Esophagus squamous epithelium (tissue), 5 donors: ENCODE measurements at places on chromosomes 7 and 10.

DNA sequence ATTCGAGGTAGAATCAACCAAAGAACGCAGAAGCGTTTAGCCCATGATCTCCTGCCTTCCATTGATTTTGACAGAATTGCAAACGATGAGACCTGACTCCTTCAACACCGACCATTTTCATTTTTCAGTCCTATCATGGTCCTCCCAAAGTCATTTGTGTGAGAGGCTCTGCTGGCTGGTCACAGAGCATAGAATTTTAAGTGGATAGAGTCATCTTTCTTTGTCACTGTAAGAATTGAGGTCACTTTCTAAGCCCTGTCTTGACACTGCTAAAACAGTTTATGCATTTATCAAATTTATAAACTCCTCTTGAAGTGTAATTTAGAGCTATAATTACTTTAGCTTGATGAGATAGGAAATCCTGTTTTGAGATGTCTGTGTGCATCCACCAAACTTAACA lies 72.0 kb downstream of the UBE3C start:
- H3K27ac ChIP-seq, result no peak overlapping the region
- no peaks in the 10 kb centered on the region for H3K27me3 ChIP-seq
- no peak overlapping the region for H3K4me3 ChIP-seq
- DNase-seq, result no peak

GRCh38 chr10:46234431-46235060 lies 52.3 kb upstream of the ANTXRL start:
- H3K27me3 ChIP-seq, result no peaks in the 10 kb centered on the region
- no peak overlapping the region for H3K27ac ChIP-seq
- no peak overlapping the region for H3K4me3 ChIP-seq
- no peaks in the 10 kb centered on the region for H3K4me1 ChIP-seq
- DNase-seq, result no peak

DNA sequence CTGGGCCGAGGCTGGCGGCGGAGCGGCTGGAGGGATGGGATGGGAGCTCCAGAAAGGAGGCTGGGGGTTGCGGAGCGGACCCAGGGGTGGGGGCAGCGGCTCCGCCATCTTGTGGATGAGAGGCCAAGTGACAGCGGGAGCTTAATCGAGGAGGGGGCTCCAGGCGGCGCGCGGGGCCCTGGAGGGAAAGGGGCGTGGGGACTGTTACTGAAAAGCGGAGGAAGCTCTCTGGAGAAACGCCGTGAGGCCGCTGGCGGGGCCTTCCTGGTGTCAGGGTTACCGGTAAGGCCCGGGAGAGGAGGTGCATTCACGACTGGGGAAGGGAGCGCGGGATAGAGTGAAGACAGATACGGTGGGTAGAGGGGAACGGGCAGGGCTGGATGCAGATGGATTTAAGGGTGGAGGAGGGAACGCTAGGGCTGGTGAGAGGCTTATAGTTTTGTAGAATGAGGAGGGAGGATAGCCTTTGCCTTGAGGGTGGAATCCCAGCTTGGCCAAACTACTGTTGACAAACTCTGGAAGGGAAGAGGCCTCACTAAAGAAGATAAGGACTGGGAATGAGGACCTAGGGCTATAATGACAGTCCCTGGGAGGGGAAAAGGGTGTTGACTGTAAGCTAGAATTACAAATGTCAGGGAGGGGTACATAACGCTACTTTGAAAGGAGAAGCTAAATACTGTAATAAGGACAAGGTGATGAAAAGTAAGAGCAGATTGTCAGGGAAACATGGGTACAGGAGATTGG lies 535 bp downstream of the BTRC start:
- no peaks in the 10 kb centered on the region for H3K36me3 ChIP-seq
- H3K4me3 ChIP-seq, result peak overlapping the region; percentile 90
- DNase-seq, result no peak
- H3K4me1 ChIP-seq, result peaks cover 7% of the 10 kb centered on the region

DNA sequence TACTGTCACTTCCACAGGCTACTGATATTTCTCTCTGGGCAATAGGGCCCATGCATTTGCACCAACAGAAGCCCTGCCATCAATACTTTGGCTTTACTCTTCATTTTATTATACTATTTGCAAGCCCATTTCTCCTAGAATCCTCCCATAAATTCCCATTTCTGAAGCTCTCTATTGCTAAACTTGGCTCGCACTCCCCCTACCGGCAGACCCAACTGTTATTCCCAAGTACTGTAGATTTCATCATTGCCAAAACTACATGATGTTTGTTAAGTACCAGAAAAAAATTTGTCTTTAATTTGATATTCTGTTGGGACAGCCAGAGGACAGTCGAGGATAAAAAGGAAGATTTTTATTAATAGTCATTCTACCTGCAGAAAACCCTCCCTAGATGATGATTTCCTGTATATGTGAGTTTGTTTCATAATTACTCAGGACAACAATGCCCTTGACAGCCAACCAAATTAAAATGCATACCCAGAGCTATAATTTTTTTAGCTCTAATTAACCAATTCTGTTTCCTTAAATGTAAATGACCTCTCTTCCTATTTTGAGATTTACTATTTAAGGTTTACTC lies 298.6 kb downstream of the REEP3 start:
- DNase-seq, result no peak
- H3K4me3 ChIP-seq, result no peak overlapping the region
- no peaks in the 10 kb centered on the region for H3K4me1 ChIP-seq
- H3K27me3 ChIP-seq, result no peaks in the 10 kb centered on the region
- no peaks in the 10 kb centered on the region for H3K36me3 ChIP-seq

DNA sequence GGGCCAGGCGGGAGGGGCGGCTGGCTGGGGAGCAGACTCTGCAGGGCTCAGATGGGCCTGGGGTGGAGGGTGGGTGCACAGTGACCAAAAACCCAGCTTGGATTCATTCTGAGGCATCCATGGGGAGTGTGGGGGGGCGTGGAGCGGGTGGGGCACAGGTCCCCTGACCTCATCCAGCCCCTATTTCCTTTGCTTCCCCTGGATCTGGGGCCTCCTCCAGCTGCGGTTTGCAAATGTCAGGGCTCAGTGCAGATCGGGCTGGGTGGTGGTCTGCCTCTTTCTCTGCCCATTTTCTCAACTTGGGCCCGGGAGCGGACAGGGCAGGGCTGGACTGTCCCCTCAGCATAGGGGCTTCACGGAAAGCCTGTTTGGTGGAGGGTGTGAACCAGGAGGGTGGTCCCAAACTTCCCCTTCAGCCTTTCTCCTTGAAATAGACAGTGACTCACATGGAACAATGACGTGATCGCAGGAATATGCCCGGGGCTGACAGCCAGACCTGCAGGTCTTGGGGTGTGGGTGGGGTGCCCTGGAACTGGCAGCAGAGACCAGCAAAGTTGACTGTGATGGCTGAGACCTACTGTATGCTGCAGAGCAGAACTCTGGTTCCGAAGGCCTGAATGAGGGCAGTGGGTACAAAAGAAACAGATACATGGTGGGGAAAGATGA lies 72.9 kb upstream of the PODXL start:
- no peaks in the 10 kb centered on the region for H3K4me1 ChIP-seq
- no peak overlapping the region for H3K27ac ChIP-seq
- no peaks in the 10 kb centered on the region for H3K27me3 ChIP-seq
- H3K4me3 ChIP-seq, result no peak overlapping the region

- H3K4me3 ChIP-seq, result peak overlapping the region; percentile 67
- H3K27me3 ChIP-seq, result no peaks in the 10 kb centered on the region
- peaks cover 74% of the 10 kb centered on the region for H3K4me1 ChIP-seq
- DNase-seq, result no peak
Measured at GRCh38 chr10:104333728-104334373, 4.4 kb downstream of the ITPRIP start.
